ENCODE measurements at places on chromosomes 12 and 14.

DNA sequence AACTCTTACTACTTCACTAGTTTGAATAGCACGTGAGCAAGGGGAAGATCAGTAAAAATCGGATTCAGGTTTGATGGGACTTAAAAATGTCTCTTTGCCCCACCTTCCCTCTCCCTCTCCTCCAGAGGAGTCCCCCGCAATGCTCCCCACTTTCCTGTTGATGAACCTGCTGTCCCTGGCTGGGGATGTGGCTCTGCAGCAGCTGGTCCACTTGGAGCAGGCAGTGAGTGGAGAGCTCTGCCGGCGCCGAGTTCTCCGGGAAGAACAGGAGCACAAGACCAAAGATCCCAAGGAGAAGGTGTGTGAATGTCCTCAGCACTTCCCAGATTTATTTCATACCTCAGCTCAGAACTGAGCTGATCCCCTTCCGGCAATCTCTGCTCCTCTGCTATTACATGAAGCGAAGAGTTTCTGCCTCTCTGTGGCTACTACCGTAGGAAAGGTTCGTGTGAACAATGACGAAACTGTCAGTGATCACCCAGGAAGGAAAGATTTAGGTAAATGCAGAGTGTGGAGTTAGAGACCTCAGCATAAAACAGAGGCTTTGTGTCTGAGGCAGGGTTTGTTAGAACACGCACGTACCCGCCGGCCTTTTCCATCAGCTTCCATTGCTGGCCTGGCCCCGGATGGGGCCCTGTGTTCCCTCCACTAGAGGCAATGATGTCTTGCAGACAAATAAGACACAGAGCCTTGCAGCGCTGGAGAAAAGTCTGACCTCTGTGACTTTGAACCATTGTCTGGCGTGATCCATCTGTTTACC is 7.4 kb upstream of the GAPDH start:
- DNase-seq: no peak

DNA sequence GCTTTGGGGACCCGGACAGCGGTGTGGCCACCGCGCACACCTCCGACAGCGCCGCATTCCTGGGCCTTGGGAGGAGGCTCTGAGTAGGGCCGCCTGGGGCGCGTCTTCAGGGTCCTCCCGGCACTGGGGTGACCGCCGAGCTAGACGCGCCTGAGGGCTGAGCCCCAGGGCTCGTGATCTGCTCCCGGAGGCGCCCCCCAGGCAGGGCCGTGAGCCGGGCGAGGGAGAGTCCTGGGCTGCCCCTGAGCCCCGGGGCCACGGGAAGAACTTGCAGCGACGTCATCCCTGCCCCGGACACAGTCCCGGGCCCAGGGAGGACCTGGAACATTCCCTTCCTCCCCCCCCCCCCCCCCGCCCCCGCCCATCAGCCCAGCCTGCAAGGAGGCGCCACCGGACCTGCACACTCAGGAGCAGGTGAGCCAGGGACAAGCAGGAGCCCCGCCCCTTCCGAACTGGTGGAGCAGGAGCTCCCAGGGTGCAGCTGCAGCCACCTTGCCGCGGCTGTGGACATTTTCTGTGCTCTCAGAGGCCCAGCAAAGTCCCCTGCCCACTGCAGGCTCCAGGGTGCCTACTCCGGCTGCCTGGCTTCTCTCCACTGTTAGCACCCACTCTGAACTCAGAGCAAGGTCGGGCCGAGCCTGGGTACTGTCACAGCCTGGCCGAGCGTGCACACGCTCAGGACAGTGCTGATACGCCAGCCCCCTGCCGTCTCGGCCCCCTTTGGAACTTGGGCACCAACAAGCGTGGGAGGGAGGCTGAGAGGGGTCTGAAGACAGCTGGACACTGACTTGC is 50.7 kb downstream of the A2M start:
- DNase-seq: peak; percentile 47

GRCh38 chr14:102624666-102625065 is 32.2 kb downstream of the RCOR1 start:
- DNase-seq: peak; percentile 83

- peak; percentile 9 for DNase-seq
Observed at GRCh38 chr14:67623114-67623513, 3.4 kb downstream of the ARG2 start.

- DNase-seq: no peak
Observed at GRCh38 chr12:43309959-43310358, 242.0 kb downstream of the ADAMTS20 start.

GRCh38 chr12:72610342-72610741 is 338.2 kb downstream of the TRHDE start:
- DNase-seq: no peak

DNA sequence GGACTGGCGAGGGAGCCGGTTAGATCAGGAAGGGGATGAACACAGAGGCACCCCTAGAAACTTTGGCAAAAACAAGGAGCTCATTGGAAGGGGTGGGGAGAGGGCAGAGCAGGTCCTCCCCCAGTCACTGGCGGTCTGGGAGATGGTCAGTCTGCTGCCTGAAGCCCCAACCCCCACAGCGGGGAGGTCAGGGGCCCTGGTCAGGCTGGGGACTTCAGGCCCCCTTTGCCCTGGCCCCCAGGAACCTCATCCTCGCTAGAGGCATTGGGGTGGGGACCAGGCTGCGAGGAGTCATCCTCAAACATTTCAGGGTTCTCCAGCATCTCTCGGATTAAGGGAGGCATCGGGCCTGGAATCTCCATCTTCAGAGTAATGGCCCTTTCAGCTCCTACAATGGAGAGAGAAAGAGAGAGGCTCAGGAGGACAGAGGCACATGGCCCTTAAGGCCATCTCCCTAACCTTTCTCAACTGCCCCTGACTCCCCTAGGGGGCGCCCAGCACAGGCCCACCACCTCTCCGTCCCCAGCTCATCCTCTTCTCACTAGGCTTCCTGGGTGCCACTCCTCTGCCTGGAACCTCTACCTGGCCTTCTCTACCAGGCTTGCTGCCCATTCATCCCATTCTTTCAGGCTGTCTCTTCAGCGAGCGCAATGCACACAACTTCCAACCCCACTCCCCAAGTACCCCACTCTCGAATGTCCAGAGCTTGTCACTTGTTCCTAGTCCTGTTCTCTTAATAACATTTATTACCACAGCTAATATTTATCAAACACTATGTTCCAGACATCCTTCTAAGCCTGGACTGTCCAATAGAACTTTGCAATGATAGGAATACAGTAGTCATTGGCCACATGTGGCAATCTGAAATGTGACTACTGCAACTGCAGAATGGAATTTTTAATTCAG is 4.7 kb upstream of the ITGB7 start:
- DNase-seq: peak; percentile 50

DNA sequence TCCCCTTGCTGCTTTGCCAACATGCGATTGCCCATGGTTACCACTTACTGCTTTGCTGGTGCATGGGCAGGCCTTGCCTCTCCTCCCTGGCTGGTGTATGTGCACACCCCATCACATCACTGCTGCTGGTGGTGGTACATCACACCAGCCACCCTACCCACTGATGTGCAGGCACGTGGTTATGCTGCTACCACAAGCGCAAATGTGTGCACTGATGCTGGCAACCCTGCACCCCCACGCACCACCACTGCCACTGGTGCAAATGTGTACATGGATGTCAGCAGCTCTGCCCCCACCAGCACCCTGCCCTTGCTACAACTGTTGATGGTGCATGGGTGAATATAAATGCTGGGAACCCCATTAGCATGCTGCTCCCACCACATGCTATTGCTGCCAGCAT is 261.7 kb downstream of the AEBP2 start:
- no peak for DNase-seq

DNA sequence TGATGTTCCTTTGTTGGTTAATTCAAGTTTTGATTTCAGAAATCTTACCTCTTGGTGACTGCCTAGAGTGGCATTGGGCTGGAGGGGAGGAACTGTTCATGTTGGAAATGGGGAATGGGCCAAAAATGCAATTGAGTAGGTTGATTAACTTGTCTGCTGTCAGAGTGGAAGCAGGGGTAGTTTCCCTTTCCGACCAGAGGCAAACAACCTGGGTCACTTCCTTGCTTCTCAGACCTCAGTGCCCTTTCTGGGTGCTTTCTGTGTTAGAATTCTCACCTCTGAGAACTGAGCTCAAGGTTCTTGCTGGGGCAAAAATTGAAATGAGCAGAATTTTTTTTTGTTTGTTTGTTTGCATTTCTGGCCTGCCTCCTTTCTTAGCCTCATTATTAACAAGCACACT is 2.3 kb upstream of the M6PR start:
- no peak for DNase-seq

GRCh38 chr14:73289308-73289707 is 52.0 kb downstream of the PAPLN start:
- DNase-seq: no peak

DNA sequence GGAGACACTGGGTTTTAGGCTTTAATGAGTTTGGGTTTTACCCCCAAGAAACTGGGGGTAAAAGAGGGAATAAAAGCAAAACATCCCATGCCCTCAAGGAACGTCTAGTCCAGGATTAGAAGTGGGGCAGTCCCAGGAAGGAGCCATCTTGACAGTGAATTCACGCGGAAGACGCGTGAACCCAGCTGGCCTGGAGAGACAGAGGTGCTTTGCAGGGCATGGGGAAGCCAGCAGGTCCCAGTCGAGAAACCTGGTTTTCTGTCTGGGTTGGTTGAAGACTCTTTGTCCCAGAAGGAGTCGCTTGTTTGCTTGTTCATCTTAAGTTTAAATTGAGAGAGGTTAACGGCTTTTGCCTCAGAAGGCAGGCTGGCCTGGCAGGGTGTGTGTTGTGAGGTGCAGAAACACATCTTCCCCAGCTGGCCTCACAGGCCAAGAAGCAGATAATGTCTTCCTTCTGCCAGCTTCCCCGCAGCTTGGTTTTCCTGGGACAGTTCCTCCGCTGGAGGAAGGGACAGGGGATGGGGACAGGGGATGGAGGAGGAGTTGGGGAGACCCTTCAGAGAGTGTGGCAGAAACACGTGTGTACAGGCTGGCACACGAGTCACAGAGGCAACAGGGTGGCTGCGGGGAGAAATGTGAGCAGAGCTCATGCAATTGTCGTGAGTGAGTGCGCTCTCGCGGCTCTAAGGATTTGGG is 18.5 kb upstream of the CD9 start:
- DNase-seq: no peak

- peak; percentile 2 for DNase-seq
Observed at GRCh38 chr12:20475542-20475941, 107.2 kb downstream of the PDE3A start.

DNA sequence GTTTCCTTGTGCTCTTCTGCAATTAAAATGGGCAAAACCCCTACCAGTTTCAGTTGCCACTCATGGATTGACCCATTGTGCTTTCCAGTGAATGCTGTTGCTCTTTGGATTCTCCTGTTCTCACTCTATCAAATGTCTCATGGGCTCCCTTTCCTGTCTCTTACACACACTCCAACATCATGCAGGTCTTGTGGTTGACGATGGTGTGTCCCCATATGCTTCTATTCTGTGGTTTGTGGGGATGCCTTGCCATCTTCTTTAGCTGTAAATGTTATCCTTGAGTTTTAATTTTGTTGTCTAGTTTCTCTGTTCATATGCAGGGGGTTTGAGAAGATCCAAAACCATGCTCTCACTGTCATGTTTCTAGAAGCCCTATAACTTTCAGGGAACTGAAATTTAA is 31.9 kb upstream of the FBXO34 start:
- DNase-seq: no peak

DNA sequence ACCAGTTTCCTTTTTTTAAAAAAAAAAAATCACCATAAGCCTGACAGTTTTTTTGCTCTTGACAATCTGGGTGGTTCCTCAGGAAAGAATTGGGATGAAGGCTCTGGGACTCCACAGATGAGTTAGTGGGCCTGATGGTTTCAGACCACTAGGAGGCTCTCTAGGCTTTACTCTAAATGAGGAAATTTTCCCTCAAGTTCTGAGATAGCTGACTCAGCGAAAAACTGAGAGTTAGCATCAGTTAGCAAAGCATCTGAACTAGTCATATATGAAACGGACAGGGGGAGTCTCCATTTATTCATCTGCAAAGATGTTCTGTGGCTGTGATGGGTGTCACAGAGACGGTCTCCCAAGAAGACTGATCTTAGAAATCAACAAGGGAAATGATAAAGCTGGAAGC is 314.3 kb upstream of the OR4E1 start:
- peak; percentile 65 for DNase-seq

- peak; percentile 76 for DNase-seq
Observed at GRCh38 chr12:113875691-113876090, 90.4 kb downstream of the RBM19 start.

DNA sequence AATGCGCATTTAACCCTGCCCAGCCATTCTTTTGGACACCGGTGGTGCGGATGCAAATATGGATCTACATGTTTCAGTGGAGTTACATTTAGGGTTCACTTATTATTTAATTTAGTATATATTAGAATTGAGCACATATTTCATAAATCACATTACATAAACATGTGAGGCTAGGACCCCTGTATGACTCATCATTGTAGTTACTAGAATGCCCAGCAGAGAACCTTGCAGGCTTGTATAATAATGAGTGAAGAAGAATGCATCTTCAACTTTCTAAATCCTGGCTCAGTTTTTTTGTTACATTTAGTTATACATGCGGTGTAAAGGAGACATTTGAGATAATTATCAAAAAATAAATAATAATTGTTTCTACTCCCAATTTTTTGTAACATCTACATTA is 369.0 kb downstream of the ATP23 start:
- DNase-seq: no peak

GRCh38 chr12:78698747-78699146 is 165.8 kb upstream of the SYT1 start:
- no peak for DNase-seq

DNA sequence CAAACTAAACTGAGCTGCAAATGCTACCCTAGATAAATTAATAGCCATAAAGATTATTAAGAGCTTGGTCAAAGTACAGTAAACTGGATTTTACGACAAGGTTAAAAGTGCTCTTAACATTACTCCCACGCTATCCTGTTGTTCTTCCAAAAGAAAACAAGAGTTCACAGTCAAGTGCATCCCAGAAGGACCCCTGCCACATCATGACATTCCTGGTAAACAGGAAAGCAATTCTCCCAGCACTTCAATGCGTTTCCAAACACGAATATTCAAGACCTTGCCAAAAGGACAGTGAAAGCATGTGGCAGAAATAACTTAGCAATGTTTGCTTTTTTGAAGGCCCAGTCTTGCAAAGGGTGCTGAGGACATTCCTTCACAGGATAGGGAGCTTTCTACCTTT is 11.2 kb downstream of the SPRING1 start:
- DNase-seq: no peak

GRCh38 chr14:99357916-99358390 is 86.0 kb upstream of the BCL11B start:
- DNase-seq: no peak

GRCh38 chr12:41510470-41510869 is 322.4 kb downstream of the PDZRN4 start:
- DNase-seq: peak; percentile 10

Measured in suppressor macrophage treated with lipopolysaccharide for 1 hour (primary cell).